Smooth muscle cell of trachea (primary cell): ENCODE measurements at places on chromosomes 3 and 15. TPM values are rescaled to one million over a fixed set of nuclear protein-coding genes. Genes with fewer than 3 reads are reported as not detected.

PRTG gene
- total RNA-seq = 1.6 and 1.7 TPM in 2 replicates

KCNMB3 gene
- 0.50 and 1.0 TPM in 2 replicates for total RNA-seq

PDCD7 gene
- 25.3 and 26.1 TPM in 2 replicates for total RNA-seq

ACY1 gene
- total RNA-seq = 45.2 and 52.5 TPM in 2 replicates

RAB11A gene
- total RNA-seq = 146 and 258 TPM in 2 replicates

SLC2A2 gene
- not detected in 2 replicates for total RNA-seq
